ENCODE measurements at places on chromosomes 7 and 10. TPM values are rescaled to one million over a fixed set of nuclear protein-coding genes. Genes with fewer than 3 reads are reported as not detected.

GRCh38 chr10:7460006-7460405 is 49.2 kb upstream of the SFMBT2 start:
- no peak for DNase-seq

DNA sequence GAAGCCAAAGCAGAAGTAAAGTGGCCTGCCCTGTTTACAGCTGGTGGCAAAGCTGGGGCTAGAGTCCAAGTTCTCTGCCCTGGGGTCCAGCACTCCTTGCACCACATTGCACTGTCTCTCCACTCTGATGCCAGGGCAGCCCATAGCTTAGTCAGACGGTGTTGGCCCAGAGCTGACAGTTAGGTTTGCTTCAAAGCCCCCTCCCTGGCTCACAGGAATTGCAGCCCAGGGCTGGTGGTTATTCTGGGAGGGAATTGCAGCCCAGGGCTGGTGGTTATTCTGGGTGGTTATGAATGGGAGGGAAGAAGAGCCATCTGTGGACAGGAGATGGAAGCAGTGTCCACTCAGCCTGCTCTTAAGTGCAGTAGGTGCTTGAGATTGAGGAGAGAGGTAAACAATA is 88.9 kb downstream of the SCRN1 start:
- no peak for DNase-seq

Gene CCDC3
- 3.2 TPM for total RNA-seq

DNA sequence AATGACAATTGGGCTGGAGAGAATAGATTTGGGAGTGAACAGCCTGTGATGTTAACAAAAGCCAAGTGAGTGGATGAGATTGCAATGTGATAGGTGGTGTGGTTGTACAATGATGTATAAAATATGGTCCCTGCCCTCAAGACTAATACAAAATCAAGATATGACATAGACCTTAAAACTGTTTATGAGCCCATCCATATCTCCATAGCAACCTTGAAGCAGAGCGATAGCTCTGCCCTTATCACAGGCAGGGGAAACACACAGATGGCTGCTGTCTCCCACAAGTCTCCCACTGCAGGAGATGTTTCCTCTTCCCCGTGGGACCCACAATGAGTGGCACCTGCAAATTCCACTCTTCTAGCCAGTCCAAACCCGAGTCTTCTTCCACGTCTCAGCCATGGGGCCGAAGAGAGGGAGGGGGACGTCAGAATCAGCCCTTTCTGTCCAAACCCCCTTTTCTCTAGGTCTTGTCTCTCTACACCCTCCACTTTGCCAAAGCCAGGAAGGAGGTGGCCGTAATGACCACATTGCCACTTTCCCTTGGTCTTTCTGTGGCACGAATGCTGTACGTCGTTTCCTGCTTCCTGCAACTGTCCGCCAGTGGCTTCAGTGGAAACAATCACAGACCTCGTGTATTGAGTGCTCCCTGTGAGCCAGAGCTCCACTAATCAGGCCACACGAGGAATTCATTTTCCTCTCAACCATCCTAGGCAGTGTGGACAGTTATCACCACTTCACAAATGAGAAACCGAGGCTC is 7.5 kb upstream of the TBXAS1 start:
- DNase-seq = no peak

Gene LRRC61
- total RNA-seq = 18.0 TPM

Gene COBL
- total RNA-seq = 3.0 TPM

GRCh38 chr10:127926455-127926854 is 19.6 kb downstream of the PTPRE start:
- DNase-seq = no peak

Gene SEPTIN7
- total RNA-seq = 137 TPM

GRCh38 chr7:156327474-156327873 is 313.1 kb upstream of the RNF32 start:
- no peak for DNase-seq

Gene DPY19L1
- total RNA-seq = 12.0 TPM

DNA sequence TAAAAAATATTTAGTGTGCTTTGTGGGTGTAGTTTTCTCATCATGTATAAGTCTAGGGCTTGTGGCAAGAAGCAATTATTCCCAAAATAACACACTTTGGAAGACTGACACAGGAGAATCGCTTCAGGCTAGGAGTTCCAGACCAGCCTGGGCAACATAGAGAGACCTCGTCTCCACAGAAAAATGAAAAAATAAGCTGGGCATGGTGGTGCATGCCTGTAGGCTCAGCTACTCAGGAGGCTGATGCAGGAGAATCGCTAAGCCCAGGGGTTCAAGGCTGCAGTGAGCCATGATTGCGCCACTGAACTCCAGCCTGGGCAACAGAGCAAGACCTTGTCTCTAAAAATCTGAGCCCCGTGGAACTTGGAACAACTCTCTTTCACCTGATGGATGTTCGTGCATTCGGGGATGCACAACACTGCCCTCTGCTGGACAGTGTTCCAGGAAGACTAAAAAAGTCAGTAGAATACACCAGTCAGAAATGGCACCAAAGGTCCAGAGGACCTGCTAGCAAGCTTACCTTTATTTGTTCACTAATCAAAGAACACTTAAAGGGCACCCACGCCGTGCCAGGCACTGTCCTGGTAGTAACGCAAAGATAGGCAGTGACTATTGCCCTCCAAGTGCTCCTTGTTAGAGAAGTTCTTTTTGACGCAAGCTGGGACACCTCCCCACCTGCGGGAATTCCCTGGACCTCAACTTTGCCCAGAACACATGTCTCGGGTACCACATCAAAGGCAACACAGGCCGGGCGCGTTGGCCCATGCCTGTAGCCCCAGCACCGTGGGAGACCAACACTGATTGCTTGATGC is 81.9 kb upstream of the CALN1 start:
- DNase-seq = peak; percentile 42

Gene CPXM2
- not detected for total RNA-seq

DNA sequence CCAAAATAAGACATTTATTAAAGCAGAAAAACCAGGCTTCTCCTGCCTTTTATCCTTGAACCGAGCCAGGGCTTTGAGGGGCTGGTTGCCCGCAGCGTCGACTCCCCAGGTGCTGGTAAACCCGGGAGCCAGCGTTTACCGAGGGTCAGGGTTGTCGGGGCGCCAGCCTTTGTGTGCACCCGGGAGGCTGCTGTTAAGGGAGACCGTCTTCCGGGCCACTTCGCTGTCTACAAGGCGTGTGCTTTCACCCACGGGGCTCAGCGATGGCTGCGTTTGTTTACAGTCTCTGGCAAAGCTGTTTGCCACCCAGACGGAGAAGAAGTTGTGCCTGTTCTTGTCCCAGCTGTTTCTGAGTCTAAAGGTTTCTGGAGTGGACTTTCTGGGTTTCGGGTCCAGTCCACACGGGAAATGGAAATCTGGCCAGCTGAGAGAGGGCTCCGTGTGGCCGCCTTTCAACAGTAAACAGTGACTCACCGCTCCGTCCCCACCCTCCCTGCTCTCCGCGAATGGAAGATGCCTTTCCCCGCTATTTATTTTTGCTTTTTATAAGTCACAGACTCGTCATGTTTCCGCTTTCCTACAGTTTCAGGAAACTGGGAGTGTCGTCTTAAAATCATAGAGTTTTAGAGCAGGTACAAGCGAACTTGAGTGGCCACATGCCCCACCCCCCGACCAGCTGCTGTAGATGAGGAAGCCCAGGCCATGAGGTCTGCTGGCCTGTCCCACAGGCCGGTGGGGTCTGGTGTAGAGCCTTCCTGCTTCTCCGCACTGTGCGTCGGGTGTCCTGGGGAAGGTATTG is 2.2 kb downstream of the MAFK start:
- DNase-seq = peak; percentile 24

DNA sequence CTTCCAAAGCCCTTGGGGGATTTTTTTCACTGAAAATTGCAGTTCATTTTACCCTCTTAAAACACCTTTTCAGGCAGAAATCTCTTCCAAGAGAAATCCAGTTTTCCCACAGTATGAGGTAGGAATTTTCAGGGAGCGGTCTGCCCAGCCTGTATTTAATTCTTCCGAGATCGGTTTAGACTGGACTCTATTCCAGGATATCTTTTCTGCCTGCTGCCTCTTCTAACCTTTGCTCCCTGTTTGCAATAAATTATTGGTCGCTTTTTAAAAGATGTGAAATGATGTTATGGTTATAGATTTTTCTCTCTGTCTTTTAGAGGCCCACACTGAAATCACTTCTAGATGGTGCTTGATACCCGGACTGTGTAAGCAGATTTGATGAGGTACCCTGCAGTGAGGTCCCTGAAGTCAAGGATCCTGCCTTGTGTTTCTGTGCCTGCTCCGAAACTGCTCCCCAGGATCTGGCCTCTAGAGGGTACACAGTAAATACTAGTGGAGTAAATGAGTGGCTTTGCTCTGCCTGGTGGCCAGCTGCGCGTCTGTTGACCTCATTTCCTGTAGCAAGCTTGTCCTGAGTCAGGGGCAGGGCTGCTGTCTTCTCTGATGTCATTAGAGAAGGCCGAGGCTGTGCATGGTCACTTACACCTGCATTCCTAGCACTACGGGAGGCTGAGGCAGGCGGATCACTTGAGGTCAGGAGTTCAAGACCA is 191.6 kb downstream of the FANK1 start:
- no peak for DNase-seq

GRCh38 chr7:45073031-45073785 is 15.6 kb downstream of the NACAD start:
- no peak for DNase-seq

GRCh38 chr10:87659571-87660483 is at the start of gene PAPSS2:
Gene PAPSS2 (plus strand): TSS chr10:87659878. CDS start chr10:87659982, 104 bp downstream.
- DNase-seq = peak; percentile 46

- no peak for DNase-seq
Observed at GRCh38 chr7:33981226-33981625, 75.9 kb downstream of the BMPER start.

Gene ANKRD30A
- total RNA-seq = not detected

GRCh38 chr7:191105-191980 is 1.0 kb upstream of the FAM20C start:
- peak; percentile 75 for DNase-seq

Gene ZPBP
- total RNA-seq = not detected

Gene OR2A1
- total RNA-seq = 0.17 TPM

DNA sequence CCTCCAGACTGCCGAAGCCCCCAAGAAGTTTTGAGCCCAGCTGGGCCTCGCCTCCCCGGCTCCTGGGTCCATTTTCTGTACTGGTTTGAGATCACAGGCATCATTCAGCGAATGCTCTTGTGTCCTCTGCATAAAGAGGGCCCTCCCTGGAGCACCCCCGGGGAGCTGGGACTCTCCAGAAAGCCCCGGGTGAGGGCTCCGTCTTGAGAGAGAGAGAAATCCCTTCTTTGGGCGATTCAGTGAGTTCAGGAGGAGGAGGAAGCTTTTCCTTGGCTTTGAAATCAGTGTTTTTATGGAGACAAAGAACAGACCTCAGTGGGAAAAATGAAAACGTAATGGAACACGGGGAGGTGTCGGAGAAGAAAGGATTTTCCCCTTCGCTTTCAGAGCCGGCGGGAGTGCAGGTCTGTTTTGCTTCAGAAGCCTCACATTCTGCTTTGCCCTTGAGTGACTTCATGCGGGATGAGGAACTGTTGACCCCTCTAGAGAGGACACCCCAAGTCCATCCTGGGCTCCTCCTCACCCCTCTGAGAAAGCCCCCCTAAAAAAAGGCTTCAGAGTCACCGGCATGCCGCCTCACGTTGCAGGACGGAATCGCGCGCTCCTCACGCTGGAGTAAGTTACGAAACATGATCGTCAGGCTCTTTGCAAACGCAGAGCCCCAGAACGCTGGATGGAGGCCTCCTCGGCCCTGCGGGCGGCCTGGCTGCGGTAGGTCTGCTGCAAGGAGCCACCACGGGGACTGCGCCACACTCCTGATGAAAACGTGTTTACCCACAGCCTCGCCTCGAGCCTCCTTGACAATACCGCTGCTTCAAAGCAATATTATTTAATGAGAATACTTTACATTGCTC is 8.5 kb upstream of the AP5Z1 start:
- DNase-seq = no peak

DNA sequence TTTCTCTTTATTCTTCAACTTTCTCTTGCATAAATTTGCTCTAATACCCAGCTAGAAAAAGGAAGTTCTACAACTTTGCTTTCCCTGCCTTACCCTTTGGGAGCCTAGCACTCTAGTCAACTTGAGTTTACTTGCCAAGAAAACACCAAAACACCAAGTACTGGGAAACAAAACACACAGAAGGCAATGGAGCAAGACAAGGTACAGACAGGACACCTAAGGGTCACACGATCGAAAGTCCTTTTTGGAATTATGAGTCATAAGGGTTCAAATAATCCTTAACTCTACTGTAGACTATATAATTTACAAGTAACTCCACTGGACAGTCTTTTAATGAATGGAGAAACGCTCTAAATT is 42.6 kb upstream of the ANAPC16 start:
- DNase-seq = no peak

- no peak for DNase-seq
Observed at GRCh38 chr10:81179805-81180452, 642.2 kb downstream of the SH2D4B start.

DNA sequence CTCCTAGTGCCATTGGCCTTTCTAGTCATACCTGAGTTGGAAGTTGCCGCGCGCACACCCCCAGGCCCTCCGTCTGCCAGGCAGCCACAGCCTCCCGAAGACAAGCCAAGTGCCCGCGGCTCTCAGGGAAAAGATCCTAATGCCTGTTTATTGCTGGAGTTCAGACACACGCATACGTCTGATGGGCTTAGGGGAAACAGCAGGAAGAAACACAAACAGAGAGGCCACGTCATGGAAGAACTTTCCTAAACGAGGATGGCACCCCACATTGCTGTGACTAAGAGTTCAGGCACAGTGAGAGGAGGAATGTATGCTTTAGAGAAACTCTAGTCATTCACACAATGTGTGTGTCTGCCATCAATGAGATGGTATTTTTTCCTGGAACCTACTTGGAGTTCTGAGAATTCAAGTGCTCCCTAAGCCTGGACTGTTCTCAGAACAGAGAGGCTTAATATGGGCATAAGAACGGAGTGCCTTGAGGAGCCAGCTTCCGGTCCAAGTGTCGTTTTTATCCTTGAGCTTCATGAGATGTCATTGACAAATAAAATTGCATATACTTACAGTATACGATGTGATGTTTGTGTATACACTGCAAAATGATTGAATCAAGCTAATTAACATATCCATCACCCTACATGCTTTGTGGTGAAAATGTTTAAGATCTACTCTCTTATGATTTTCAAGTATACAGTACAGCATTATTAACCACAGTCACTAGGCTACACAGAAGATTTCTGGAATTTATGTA is 11.6 kb upstream of the RBP3 start:
- no peak for DNase-seq

GRCh38 chr7:88686468-88687229 is 72.9 kb upstream of the ZNF804B start:
- no peak for DNase-seq
